Dorsolateral prefrontal cortex (tissue), 122 donors: ENCODE measurements at places on chromosomes 12 and 14. TPM values are rescaled to one million over a fixed set of nuclear protein-coding genes. Genes with fewer than 3 reads are reported as not detected.
A peak's percentile ranks its signal among the peaks of the same experiment; 100 is the strongest.

DNA sequence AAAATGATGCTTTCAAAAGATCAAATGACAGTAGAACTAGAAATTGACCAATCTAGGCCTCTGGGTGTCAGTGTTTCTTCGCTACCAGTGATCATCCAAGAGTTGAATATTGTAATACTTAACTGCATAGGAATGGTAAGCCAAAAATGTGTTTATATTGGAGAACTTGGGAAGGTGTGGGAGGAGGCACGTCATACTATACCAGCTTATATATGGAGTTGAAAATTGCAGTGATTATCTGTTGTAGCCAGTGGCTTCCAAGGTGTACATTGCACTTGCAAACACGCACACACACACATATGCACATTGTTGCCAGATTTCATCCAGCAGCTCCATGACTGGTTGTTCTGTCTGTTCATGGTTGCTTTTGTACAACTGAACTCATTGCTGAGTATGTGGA is 36.1 kb downstream of the EID3 start:
- no peak for DNase-seq

DNA sequence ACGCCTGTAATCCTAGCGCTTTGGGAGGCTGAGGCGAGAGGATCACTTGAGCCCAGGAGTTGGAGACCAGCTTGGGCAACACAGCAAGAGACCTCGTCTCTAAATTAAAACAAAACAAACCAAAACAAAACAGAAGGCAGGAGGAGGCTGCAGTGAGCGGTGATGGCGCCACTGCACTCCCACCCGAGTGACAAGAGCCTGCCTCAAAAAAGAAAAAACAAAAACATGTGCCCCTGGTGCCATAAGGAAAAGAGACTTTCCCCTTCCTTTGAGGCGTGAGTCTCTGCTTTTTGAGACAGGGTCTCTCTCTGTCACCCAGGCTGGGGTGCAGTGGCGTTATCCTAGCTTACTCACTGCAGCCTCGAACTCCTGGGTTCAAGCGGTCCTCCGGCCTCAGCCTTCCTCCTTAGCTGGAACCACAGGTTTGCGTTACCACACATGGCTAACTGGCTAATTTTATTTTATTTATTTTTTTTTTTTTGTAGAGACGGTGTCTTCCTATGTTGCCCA is 9.0 kb upstream of the EAPP start:
- DNase-seq, result no peak

DNA sequence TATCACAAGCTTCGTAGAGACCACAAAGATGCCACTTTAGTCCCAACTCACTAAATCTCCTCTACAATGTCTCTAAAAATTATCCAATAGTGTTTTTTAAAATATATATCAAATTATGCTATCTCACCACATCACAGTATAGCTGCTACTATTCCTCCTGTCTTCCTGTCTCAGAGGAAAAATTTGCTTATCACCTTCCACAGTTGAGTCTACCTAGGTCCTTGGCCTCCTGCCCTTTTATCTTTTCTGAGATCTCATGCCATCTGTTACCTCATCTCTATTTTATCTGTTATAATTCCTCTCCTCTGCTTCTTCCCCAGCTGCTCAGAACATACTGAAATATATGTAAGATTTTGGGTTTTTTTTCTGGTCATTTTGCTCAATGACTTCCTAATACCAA is 568.2 kb downstream of the DIO2 start:
- no peak for DNase-seq

- no peak for DNase-seq
Observed at GRCh38 chr14:36845356-36846012, 183.8 kb downstream of the PAX9 start.

- DNase-seq, result peak; percentile 47
Observed at GRCh38 chr12:6067152-6067916, 57.1 kb downstream of the VWF start.

- no peak for DNase-seq
Observed at GRCh38 chr14:103748534-103748857, 32.9 kb downstream of the ZFYVE21 start.

DNA sequence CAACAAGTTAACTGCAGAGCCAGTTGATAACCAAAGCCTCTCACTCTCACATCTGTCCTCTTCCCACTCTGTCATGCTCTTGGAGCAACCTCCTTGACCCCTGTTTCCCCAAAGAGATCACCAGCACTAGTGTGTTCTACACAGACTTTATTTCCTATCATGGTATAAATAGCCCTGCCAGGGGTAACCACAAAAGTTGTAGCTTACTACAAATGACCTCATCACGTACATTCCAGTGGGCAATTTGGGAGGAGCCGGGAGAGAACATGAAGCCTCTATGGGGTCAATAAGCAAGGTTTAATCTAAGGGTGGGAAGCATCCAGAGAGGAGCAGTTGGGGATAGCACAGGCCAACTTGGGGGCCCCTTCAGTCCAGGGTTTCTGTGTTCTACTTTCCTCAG is 186.5 kb downstream of the KCNA5 start:
- DNase-seq, result no peak

DNA sequence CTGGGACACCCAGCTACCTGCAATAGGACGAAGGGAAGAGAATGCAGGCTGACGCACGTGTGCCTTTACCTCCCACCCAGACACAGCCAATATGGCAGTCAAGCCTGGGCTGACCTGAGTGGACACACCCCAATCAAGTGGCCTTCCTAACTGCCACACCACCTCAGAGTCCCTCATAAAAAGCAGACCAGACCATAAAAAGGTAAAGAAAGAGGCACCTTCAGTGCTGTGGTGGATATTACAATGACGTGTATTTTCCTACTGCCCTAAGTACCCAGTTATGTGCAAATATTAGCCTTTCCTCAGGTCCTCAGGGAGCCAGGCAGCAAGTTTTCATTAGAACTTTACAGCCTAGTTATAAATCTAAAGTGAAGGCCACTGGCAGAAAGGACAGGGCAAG is 75.8 kb downstream of the KCNK10 start:
- no peak for DNase-seq

DNA sequence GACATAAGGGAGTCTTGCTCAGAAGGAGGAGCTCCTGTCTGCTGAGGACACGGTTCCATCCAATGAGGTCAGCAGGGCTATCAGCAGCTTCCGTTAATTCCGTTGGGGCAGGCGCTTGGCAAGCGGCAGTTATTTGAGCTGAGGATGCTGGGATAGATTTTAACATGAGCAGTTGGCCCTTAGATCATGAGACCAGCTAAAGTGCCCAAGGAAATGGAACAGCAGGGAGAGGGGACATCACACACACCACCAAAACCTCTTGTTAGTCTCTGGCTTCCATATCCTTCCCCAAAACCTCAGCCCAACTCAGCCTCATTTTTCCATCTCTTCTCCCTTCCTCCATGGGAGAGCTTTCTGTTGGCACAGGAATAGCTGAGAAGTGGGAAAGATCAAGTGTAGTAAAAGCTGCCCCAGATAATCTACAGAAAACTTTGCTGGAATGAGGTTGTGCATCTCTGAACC is 138.7 kb upstream of the PZP start:
- no peak for DNase-seq

- no peak for DNase-seq
Observed at GRCh38 chr14:96088074-96088473, 48.9 kb downstream of the C14orf132 start.

GRCh38 chr14:34539407-34540180 is at the start of gene EAPP:
Gene EAPP (minus strand): TSS chr14:34539701. CDS start chr14:34539628, 73 bp downstream.
- peak; percentile 99 for DNase-seq

- no peak for DNase-seq
Observed at GRCh38 chr14:61153431-61153830, 127.7 kb downstream of the TMEM30B start.

DNA sequence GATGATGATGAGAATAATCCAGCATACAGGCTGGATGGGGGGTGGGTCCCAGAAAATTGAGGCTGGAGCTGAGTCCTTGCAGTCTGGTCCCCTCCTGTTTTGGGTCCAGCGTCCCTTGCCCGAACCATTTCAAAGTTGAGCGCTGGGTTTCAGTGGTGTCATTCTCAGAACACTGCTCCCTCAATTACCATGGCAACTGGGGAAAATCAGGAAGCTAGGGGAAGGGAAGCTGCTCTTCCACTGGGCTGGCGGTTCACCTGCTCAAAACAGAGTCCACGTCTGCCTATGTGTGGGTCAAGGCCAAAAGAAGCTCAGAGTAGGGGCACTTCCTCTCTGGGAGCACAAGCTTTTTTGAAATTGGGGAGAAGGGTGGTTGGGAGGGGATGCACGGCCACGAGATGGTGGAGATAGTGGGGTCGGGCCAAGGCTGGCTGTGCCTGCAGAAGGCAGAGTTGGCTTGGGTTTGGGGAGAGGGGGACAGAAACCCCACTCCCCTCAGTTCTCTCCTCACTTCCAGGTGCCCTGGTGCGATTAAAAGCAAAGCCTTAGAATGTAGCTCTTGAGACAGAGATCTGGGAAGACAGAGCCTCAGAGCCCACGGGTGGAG is 1.7 kb upstream of the NOS1 start:
- DNase-seq, result no peak

GRCh38 chr12:21906919-21907493 is 34.2 kb downstream of the ABCC9 start:
- no peak for DNase-seq

- DNase-seq, result no peak
Observed at GRCh38 chr14:88188745-88189416, 134.2 kb downstream of the KCNK10 start.

DNA sequence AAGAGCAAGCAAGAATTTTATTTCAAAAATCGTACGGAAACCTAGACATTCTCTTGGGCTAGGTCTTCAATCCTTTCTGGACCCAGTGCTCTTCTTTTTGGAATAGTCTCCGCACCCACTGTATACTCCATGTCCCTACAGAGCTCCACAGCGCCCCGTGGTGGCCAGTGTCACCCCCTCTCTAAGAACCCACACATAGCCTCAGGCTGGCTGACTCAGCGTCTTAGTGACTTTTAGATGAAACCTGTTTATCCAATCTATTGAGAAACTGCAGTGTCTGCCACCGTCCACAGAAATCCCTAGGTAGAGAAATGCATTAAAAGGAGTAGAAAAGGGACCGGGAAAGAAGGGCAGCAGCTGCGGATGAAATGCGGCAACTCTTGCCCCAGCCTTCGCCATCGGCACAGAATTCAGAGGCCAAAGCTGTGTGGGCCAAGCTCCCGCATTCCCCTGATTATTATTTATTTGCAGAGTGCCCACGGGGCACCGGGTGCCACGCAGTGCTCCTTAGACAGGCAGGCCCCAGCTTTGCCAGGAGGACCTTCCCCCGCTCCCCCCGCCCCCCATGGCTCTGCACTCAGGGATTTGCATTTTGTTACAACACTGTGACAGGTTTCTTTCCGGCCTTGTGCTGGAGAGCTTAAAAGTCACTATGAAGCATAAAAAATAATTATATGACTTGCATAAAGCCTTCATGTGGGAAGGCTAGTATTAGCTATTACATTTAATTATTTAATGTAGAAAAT is 170.1 kb upstream of the FKBP4 start:
- DNase-seq, result peak; percentile 42

DNA sequence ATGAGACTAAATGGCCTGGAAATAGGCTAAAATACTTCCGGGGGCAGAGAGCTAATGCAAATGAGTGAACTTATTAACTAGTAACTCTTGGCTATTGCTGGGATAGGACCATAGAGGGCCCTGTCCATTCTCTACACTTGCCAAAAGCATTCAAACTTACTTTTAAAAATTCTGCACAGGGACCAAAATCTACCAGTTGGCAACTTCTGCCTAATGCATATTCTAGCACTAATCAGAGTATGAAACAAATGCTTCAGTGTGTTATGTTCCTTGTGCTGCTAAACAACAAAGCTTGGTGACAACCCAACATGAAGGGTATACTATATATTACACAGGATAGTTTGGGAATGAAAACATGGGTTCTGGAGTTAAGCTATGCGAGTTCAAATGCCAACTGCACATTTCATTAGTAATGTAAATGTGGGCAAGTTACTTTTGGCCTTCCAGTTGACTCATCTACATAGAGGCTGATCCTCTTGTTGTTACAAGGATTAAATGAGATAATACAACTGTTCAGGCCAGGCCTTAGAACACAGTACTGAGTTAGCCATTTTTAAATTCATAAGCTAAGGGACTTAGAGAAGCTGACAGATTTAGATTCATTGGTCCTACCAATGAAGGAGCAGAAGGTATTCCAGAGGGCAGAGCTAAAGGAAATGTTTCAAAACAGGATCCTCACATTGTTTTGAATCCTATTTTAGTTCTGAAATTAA is 32.4 kb downstream of the HIGD1C start:
- DNase-seq, result no peak

DNA sequence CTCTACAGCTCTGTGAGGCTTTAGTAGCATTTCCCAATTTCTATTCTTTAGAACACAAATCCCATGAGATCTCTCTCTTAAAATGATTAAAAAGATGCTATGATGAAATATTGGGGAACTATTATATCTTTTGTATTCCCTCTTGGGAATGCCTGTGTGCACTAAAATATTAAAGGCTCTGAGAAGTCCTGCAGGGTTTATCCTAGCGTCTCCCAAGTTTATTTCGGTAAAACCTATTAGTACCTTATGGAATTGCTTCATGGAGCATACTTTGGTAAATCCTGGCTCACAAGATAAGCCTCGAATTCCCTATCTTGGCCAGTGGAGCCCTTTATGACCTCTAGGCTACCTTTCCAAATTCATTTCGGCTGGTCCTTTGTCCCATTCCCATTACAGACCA is 306.8 kb downstream of the VRK1 start:
- no peak for DNase-seq

DNA sequence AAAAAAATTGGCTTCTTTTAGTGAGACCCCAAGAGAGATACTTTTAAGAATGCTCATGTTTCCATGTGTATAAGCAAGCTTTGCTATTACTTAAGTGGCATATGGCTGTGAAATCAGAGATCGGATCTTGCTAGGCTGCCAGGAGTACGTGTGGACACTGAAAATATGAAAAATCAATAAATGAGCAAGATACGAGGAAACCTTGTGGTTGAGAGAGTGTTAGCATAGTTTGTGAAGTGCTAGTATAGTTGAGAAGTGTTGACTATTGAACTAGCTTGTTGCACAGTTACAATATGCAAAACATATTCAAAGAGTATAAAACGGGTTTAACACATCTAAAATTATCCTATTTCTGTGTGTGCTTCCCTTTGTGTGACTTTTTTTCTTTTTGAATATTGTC is 230.9 kb upstream of the NOVA1 start:
- no peak for DNase-seq

DNA sequence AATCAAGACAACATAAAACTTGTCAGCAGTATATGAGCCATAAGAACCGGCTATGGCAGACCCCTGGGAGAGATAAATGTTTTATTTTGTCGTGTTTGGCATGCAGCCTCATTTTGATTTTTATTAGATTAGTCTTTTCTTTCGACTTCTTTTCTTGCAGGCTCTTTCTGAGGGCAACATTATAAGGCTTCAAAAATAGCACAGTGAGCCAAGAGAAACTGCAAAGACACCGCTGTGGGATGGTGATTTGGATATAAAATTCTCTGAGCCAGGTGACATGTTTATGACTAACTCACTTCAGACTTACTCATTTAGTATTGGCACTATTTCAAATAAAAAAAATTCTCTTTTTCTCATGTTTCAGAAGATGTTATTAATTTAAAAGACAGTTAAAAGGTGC is 96.8 kb upstream of the PKP2 start:
- DNase-seq, result no peak

The IRAK3 gene
- 2.9 TPM for total RNA-seq

The OTOGL gene
- 8.2 TPM for total RNA-seq

The DNAL1 gene
- total RNA-seq, result 43.8 TPM

The PTCSC3 gene
- total RNA-seq, result not detected

The RDH5 gene
- total RNA-seq, result 12.1 TPM
